MCF 10A (cell line): ENCODE measurements at places on chromosomes 16 and 17. TPM values are rescaled to one million over a fixed set of nuclear protein-coding genes. Genes with fewer than 3 reads are reported as not detected.

- H3K27ac ChIP-seq = peak within 1 kb of the TSS; percentile 94
- H3K4me1 ChIP-seq = peaks cover 38% of the 10 kb centered on the region
Measured at GRCh38 chr16:29815793-29816693, at the start of gene PAGR1. Gene PAGR1, plus strand, starts transcription at chr16:29816152. Its CDS starts 374 bp downstream, at chr16:29816526.

- no peak overlapping the region for H3K4me3 ChIP-seq
- DNase-seq = no peak
- H3K36me3 ChIP-seq = no peaks in the 10 kb centered on the region
- H3K4me1 ChIP-seq = no peaks in the 10 kb centered on the region
- H3K27me3 ChIP-seq = no peaks in the 10 kb centered on the region
Measured at GRCh38 chr16:50523710-50524109, 24.5 kb upstream of the NKD1 start.

ZNHIT3 gene
- total RNA-seq = 33.9 and 35.5 TPM in 2 replicates

DNA sequence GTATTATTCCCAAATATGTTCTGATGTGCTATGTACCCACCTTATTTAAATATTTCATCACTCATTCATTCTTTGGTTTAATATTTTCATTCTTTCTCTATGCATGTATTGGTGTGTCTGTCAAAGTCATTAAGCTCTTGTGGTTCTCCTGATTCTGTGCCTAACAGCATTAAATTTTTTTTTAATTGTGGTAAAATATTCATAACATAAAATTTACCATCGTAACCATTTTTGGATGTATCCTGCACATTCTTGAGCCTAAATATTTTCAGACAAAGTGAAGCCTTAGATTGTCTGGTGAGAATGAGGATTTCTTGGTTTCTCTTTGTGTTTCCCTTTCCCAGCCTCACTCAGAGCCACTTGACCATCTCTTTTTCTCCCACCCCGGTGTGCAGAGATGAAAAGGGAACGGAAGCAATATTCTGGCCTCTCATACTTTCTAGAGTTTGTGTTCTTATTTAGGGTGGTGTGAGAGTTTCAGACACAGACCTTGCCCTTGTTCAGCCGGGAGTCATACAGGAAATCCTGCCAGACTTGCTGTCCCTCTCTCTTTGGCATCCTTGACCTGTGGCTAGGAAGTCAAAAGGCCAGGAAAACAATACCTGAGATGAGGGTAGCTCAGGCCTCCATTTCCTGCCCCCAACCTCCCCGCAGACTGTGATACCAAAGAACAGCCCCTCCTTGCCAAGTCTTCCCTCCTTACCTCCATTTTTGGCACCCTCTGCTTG is 4.9 kb downstream of the CCL5 start:
- peaks cover 5% of the 10 kb centered on the region for H3K4me1 ChIP-seq
- H3K27me3 ChIP-seq = no peaks in the 10 kb centered on the region
- no peak overlapping the region for H3K27ac ChIP-seq
- no peak for DNase-seq
- no peak overlapping the region for H3K4me3 ChIP-seq

TOM1L1 gene
- 123 and 157 TPM in 2 replicates for total RNA-seq
